NCI-H446 (cell line): ENCODE measurements at places on chromosomes 13 and 19.

GRCh38 chr19:6065685-6066374 lies 44.5 kb downstream of the RFX2 start:
- no peak for DNase-seq

GRCh38 chr13:114146173-114146572 lies 13.8 kb upstream of the RASA3 start:
- DNase-seq: no peak

GRCh38 chr19:1247748-1248138 lies 640 bp upstream of the MIDN start:
- DNase-seq: no peak

- no peak for DNase-seq
Measured at GRCh38 chr19:17599780-17600179, 44.3 kb downstream of the COLGALT1 start.

DNA sequence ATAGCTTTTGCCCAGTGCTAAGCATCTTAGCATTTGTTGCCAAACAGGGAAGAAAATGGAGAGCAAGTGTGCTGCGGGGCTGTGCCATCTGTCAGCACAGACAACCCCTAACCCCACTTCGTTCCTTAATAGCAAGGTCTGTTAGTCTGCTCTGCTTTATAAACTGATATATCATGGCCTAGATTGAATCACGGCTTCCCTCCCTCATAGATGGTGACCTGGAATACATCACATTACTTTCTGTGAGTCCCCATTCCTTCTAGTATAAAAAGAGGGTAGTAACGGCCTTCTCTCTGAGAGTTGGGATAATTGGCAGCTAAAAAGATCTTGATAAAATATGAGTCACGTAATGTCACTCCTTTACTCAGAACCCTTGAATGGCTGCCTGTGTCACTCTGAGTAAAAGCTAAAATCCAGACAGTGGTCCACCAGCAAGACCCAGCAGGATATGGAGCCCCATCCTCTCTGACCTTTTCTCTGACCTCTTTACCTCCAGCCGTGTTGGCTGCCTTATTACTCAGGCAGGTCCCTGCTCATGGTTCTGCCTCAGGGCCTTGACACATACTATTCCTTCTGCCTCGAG lies 151.7 kb downstream of the DLEU7 start:
- peak; percentile 54 for DNase-seq

GRCh38 chr13:85503797-85504196 lies 295.4 kb downstream of the SLITRK6 start:
- DNase-seq: no peak

GRCh38 chr19:29510701-29511265 lies 15.0 kb upstream of the VSTM2B start:
- no peak for DNase-seq

DNA sequence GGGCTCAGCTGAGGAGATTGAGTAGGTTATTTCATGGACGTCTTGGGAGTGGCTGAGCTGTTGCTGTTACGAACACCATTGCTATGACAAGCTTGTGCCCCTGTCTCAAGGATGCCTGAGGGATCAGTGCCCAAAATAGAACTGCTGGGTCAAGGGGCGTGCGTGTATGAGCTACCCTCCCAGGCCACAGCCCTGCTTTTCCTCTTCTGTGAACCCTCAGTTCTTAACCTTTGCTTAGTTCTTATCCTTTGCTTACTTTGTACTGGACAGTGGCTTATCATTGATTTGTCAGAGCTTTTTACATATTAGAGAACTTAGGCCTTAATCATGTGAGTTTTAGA lies 9.0 kb downstream of the ARHGAP45 start:
- no peak for DNase-seq

- no peak for DNase-seq
Measured at GRCh38 chr19:10848230-10848856, at the start of gene C19orf38. Gene C19orf38, plus strand, starts transcription at chr19:10848415. Its CDS starts 94 bp downstream, at chr19:10848509.

DNA sequence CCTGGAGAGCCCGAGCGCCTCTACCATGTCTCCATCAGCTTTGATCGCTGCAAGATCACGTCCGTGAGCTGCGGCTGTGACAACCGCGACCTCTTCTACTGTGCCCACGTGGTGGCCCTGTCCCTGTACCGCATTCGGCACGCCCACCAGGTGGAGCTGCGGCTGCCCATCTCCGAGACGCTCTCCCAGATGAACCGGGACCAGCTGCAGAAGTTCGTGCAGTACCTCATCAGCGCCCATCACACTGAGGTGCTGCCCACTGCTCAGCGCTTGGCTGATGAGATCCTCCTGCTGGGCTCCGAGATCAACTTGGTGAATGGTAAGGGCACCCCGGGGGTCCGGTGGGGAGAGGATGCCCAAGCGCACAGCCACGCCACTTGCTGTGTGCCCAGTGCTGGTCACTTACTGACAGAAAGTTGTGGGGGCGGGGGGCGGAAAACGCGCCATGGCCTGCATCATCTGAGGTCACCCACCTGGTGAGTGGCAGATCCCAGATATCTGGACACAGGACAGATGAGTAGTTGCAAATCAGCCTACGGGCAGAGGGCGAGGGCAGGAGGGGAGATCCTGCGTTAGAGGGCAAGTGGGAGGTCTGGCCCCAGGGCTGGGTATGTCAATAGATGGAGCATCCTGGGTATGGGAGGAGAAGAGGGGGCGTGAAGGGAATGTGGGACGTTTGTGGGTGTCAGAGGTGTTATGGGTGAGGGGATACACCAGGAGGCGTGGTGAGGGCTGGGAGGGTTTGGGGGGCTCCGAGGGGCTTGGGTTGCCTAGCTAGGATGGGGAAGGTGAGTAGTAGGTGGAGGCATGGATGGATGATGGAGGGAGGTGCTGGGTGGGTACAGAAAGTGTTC lies 9.8 kb downstream of the ZSWIM4 start:
- DNase-seq: no peak

DNA sequence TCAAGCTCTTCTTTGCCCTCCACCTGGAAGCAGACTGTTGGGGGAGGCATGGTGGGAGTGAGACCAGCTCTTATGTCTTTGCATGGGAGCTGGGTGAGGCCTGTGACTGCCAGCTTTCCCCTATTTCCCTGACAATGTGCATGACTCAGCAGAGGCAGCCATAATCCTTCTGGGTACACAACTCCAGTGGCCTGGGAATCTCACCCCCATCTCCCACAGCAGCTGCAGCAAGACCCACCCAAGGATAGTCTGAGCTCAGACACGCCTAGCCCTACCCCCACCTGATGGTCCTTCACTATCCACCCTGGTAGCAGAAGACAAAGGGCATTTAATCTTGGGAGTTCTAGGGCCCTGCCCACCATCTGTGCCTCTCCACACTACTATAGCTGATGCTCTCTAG lies 41.4 kb upstream of the FGF14 start:
- DNase-seq: no peak

- peak; percentile 10 for DNase-seq
Measured at GRCh38 chr13:67299072-67299635, 69.0 kb upstream of the PCDH9 start.

DNA sequence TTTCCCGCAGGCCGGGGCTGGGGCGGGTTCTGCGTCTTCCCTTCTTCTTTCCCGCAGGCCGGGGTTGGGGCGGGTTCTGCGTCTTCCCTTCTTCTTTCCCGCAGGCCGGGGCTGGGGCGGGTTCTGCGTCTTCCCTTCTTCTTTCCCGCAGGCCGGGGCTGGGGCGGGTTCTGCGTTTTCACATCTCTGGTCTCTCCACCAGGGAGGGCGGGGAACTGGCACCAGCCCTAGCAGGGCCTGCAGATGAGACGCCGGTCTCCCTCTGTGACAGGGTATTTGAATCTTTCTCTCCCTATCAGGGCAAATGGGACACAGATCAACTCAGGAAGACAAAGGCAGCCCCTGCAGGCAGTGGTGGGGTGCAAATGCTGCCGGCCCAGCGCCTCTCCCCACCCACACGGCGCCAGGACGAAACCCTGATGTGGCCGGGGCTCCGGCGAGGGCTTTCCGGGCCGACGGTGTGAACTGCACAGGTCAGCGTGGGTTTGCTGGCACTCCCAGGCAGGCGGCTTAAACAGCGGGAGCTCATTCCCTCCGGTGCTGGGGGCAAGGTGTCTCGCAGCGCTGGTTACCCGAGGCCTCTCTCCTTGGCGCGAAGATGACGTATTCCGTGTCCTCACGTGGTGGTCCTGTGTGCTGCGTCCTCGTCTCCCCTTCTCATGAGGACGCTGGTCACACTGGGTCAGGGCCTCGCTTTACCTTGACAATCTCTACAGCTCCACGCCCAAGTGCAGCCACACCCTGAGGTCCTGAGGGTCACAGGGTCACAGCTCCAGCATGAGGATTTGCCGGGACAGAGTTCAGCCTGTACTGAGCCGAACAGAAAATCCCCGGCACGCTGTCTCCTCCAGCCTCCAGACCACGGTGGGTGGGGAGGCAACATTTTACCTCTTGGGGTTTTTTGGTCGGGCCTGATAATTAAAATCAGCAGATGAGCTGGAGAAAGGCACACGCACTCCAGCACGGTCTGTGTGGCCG lies 717 bp upstream of the C13orf46 start:
- DNase-seq: no peak

- DNase-seq: no peak
Measured at GRCh38 chr19:4816950-4817278, 14.6 kb downstream of the TICAM1 start.

DNA sequence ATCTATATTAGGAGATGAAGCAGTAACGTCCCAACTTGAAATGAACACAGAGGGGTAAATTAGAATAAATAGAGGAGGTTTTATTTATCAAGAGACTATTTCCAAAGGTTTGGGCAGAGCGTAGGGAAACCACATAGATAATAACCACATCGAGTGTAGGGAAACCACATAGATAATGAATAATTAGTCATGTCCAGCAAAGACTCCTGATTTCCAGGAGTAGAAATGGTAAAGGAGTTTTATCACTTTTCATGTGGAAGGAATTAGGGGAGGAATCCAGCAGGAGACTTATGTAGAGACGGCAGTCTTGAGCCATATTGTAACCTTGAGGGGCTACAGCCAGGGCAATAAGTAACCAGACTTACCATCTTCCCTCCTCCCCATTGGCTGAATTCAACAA lies 136.3 kb upstream of the CSNK1A1L start:
- no peak for DNase-seq

- DNase-seq: peak; percentile 2
Measured at GRCh38 chr13:59861676-59862075, 302.1 kb downstream of the DIAPH3 start.

DNA sequence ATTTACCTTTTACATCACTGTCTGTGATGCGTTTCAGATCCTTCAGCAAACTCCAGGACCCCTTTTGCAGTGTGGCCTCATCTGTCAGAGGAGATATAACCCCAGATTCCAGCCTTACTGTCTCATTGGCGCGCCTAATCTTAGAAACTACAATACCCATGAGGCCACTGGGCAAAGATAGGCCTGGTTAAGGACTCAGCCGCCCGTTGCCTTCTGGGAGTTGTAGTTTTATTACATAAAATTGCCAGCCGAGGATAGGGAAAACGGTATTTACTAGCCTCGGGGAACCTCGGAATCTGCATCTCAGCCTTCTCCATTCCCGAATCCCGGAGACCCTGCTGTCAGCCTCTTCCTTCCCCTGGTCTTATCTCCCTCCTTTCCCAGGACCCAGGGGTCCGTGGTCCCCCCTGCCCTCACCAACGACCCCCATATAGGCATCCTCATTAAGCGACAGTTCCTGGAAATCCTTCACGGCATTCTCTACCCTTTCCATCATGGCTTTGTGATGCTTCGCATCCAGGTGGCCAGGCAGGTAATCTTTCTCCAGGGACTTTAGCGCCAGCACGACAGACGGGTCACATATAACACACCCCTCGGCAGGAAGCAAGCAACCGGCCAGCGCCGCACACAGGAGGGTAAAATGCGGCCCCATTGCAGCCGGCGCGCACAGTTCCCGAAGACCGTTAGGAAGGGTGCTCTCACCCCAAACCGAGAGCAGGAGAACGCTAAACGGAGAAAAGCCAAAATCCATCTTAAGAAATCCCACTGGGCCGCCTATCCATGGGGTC lies 1.3 kb downstream of the IZUMO1 start:
- DNase-seq: peak; percentile 44

GRCh38 chr13:19759669-19760068 lies 23.1 kb downstream of the PSPC1 start:
- DNase-seq: no peak

DNA sequence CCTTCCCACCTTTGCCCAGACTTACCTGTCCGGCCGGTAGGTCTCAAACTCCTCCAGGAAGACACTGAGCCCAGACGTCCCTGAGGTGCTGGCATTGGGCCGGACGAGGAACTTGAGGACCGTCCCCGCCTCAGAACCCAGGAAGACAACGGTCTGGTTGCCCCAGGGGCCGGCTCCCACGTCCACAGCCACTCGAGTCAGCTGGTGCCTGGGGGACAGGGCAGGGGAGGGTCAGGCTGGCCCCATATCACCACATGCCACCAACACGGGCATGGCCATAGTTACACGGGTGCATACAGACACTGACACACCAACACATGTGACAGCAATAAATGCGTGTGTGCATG lies 8.4 kb upstream of the LRG1 start:
- no peak for DNase-seq

GRCh38 chr19:16146112-16146511 lies 2.6 kb downstream of the HSH2D start:
- no peak for DNase-seq

DNA sequence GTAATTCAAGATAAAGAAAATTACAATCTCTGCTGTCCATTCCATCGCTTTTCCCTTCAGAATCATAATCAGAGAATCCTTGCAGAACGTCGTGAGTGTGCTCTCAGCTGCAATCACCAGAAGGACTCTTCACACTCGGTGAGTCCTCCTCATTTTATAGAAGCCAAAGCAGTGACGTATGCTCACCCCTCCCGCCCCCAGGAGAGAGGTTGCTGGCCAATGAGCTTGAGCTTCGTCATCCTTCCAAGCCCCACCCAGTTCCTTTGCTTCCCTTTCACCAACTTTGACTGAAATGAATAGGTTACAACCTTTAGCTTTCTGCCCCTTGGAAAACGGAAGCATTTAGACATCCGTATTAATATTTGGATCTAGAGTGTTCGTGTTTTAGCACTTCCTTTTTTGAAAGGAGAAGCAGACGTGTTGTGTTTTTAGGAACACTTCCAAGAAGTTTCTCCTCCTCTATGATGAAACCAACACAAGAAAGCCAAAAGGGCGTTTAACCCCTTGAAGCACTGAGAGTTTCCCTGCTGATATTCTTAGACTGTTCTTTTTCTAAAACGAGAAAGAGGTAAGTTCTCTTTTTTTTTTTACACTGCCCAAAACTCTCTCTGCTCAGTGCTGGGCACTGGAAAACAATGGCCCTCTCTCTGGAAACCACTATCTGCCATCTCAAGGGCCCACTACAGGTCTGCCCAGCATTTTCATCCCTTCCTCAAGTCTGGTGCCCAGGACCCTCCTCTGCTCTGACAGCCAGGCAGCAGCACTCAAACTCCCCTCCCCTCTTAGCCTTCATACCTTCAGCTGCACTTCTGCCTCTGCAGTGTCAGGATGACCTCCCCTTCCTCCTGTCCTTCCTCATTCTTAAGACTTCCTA lies 44.3 kb upstream of the CEACAM21 start:
- peak; percentile 24 for DNase-seq

- DNase-seq: no peak
Measured at GRCh38 chr13:29718694-29719093, 123.2 kb upstream of the SLC7A1 start.

- no peak for DNase-seq
Measured at GRCh38 chr13:41931337-41931736, 29.6 kb downstream of the VWA8 start.

DNA sequence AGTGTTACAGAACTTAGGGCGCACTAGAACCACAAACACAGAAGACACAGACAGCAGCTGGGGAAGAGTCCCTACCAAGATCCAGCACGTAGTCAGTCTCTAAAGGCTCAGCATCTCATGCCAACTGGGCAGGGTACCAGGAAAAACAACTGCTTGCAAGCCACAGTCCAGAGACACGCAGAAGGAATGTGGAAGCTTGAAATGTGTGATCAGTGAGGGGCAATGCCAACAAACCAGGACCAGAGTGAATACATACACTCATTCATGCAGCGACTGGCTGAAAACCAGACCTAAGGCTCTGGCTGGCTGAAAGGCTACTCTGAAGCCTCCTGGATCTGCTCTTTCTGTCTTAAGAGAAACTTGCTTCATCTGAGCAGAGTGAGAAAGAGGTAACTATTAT lies 1484.8 kb downstream of the EFNB2 start:
- DNase-seq: no peak
